ENCODE measurements at places on chromosomes 12 and 14.
A peak's percentile ranks its signal among the peaks of the same experiment; 100 is the strongest.

DNA sequence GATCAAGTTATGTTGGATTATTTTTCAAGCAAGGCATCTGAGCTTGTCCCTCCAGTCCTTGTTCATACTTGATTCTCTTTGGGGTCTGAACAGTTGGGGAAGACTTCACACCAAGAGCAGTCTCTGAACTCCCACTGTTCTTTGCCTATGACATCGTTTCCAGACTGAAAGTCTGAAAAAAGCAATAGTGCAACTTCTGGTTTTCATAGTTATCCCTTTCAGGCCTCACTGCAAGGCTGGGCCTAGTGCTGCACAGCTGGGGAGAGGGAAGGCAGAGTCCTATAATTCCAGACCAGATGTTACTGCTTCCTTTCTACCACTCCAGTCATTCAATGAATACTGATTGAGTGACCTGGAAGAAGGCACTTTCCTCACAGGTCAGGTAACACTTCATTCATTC is 187.1 kb upstream of the CCND2 start:
- DNase-seq, result no peak

GRCh38 chr14:36659822-36660735 is 1.6 kb upstream of the PAX9 start:
- no peak for DNase-seq

DNA sequence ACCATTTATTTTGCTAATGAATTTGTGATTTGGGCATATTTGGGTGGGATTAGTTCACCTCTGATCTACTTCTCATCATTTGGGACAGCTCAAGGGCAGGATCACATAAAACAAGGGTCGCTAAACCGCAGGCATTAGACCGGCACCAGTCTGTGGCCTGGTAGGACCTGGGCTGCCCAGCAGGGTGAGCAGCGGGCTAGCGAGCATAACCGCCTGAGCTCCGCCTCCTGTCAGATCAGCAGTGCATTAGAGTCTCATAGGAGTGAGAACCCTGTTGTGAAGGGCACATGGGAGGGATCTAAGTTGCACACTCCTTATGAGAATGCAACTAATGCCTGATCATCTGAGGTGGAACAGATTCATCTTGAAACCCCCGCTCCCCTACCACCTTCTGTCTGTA is 785.3 kb downstream of the TRHDE start:
- no peak for DNase-seq

DNA sequence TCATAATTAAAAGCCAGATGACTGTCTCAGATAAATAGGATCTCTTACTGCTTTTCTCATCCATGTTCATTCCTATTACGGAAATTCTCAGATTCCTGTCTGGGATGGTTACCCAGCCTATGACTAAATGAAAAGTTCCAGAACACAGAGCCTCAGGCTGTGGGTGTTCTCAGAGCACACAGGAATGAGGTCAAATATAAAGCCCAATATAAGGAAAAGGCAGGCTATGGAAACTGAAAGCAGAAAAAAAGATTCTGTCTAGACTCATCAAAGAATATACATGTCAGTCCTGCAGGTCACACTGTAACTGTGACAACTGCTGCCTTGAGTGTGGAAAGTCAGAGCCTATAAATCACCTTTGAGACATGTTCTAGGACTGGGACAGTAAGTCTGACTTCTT is 64.3 kb downstream of the DCAF5 start:
- peak; percentile 73 for DNase-seq

DNA sequence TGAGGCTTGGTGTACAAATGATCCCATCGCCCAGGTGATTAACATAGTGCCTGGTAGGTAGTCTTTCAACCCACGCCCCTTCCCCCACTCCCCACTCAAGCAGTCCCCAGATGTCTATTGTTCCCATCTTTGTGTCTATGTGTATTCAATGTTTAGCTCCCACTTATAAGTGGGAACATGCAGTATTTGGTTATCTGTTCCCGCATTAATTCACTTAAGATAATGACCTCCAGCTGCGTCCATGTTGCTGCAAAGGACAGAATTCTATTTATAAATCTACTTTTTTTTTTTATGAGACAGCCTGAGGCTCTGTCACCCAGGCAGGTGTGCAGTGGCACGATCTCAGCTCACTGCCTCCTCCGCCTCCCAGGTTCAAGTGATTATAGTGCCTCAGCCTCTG is 15.7 kb downstream of the SPX start:
- no peak for DNase-seq

DNA sequence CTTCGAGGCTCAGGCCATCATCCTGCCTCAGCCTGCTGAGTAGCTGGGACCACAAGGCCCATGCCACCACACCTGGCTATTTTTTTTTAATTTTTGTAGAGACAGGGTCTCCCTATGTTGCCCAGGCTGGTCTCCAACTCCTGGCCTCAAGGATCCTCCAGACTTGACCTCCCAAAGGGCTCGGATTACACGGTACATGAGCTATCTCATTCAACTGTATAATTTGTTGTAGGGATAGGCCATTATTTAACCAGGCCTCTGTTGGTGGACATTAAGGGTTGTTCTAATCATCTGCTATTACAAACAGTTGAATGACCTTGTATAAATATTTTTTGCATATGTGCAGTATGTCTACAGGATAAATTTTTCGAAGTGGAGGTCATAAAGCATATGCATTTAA is 9.0 kb downstream of the KIF5A start:
- DNase-seq, result no peak

DNA sequence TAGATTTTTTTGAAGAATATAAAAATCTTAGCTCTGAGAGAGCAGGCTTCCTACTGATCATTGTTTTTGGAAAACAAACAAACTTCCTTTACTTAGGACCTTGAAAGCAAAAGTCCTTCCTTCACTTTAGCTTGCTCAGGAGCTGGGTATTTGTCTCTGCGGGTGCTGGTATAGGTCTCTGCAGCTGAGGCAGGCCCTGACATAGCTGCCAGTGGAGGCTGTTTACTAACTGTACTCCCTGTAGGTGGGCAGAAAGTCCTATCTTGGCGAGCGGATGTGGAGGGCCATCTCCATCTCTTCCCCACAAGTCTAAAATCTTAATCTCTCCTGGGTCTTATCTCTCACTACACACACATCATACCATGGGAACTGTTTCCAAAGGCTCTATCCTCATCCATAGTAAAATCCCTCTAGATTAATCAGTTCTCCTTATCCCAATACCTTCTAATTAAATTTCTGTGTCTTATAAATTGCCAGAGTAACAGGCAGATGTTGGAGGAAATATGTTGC is 4.1 kb upstream of the MIA2 start:
- DNase-seq, result no peak

- DNase-seq, result peak; percentile 4
These were observed 1.7 kb upstream of the CHPT1 start for GRCh38 chr12:101695706-101696105.
